ENCODE measurements at places on chromosomes 3 and 15.

- DNase-seq = no peak
Measured at GRCh38 chr15:35111861-35112260, 26.8 kb upstream of the NANOGP8 start.

GRCh38 chr3:47485812-47486211, 10.1 kb upstream of the SCAP start:
- no peak for DNase-seq

GRCh38 chr3:112093180-112093522, 7.0 kb downstream of the C3orf52 start:
- DNase-seq = no peak

DNA sequence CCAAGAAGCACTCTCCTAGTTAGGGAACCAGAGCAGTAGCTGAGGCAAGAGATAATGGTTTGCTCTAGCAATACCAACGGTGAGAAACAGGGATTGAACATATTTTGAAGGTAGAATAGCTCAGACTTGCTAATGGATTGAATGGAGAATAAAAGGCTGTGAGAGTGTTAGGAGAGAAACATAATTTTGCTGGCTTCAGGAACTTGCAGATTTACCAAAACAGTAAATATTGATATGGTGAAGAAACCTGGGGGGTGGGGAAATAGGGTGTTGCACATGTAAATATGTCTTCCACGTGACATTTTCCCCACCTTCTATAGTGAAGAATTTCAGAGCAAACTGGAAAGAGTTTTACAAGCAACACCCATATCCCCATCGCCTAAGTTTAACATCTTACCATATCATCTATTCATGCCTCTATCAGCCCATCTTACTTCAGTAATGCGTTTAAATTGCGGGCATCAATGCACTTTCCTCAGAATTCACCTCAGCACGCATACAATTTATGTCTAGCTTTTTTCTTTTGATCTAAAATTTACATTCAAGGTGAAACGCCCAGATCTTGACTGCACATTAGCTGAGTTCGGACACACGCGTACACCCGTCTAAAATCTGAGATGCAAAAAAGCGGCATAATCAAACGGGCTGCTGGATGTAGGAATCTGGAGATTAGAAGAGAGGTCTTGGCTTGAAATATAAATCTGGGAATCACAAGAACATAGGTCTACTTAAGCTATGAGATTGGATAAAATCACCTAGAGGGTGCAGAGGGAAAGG, 891 bp upstream of the NR1D2 start:
- DNase-seq = no peak

DNA sequence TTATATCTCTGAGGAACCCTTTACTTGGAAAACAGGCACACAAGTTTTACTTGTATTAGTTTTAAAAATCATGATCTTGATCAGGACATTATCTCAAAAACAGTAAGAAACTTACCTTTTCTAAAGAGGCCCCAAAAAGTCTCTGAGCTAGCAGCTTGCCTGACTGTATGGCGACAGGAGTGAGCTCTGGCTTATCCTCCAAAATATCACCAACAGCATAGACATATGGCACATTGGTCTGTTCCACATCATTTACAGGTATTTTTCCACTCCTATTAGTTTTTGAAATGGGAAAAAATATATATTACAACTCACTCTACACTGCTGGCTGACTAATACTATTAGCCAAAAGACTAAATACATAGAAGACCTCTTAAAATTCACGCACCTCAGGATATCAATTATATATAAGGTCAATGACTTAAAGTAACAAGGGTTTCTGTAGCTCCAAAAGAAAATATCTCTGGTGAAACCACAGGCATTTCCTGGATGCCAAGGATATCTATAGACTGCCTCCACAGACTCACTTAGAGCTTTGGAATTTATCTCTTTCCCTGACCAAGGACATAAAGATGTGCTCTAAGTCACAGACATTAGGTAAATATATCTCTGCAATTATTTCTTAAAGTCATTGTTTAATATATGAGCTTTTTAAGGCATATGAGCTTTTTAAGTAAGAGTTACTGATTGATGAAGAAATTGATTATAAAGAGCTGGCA, 33.1 kb downstream of the TXNRD3 start:
- no peak for DNase-seq

GRCh38 chr3:8702560-8702959, 31.0 kb upstream of the CAV3 start:
- DNase-seq = no peak

DNA sequence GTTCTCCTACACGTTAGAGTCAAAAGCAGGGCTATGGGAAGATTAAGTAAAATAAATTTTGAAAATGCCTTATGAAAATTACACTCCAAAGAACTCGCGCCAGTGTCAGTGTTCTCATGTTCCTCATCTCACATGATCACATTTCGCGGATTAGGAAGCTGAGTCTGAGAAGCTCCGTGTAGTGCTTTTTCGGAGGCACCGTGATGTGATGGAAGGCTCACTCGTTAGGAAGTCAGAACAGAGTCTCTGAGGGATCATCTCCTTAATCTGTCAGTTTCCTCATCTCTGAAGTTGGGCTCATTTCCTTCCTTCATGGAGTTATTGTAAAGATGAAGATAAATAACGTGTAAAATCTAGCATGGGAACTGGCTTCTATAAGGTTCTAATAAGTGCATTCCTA, 3.2 kb downstream of the ADIPOQ start:
- DNase-seq = no peak

GRCh38 chr3:112803467-112803866, 43.2 kb downstream of the CD200R1L start:
- no peak for DNase-seq

DNA sequence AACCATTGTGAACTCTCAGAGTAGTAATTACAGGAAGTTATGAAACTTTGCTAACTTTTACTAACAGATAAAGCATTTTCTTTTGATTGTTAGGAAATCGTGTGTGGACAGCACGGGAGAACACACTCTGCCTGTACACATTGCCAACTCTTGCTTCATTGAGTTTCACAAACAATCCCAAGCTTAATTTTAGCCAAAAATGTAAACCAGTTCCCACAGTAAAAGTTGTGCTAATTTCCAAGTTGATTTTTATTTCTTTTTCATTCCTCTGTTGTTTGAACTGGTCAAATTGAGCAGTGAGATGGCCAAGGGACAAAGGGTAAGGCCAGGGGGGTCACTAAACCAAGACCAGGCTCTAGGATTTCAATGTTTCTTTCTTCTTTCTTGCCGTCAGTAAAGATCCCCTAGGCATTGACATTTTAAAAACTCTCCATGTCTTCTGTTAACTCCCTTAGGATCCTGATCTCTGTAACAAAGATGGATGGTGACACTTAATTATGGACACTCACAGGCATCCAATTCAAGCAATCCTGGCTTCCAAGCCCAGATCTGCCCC, 414.9 kb downstream of the RBMS3 start:
- no peak for DNase-seq

DNA sequence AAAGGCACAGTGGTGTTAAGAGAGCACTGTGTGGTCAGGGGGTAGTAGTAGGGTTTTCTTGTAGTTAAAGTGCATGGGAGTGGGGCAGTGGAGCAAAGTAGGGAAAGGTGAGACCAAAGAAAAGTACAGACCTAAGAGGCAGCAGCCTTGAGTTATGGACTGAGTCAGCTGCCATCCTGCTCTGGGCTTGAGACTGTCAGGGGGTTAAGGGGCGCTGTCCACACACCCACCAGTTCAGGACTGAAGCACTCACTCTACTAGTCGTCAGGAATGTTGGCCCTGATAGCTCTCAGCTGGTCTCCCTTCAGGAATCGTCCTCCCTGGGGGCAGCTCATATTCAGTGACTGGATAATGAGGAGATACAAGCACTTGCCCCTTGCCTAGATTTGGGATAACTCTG, 7.9 kb downstream of the CCR4 start:
- no peak for DNase-seq

- DNase-seq = no peak
Measured at GRCh38 chr3:67077656-67078055, 79.5 kb downstream of the KBTBD8 start.

DNA sequence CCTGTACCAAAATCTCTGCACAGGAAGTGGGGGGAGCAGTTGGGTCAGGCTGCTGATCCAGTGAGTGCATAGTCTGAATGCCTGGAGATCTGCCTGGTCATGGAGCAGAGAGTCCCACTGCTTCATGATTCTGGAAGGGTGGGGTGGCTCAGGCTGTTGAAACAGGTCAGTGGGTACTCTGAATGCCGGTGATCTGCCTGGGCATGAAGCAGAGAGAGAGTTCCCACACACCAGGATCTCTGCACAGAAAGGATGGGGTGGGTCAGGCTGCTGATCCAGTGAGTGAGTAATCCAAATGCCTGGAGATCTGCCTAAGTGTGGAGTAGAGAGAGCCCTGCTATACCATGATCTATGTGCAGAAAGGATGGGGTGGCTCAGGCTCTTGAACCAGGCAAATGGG, 16.1 kb upstream of the GCSAM start:
- DNase-seq = no peak

DNA sequence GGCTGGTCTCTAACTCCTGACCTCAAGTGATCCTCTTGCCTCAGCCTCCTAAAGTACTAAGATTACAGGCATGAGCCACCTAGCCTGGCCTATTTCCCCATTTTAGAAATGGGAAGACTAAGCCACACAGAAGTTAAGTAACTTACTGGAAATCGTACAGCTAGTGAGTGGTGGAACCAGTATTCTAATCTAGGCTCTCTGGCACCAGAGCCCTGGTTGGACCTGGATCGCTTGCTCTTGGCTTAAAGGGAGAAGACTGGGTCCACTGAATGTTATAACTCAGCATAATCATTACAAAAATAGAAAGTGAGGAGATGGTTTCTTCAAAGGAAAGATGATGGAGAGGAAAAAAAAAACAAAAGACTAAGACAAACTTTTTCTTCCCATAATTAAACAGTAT, 37.4 kb upstream of the CNTN3 start:
- no peak for DNase-seq

GRCh38 chr15:85597155-85597815, 197.4 kb downstream of the KLHL25 start:
- no peak for DNase-seq
